Activated CD4-positive, alpha-beta T cell treated with anti-CD3 and anti-CD28 coated beads, Interleukin-2, amount 50 U/mL, for 1 hour (primary cell): ENCODE measurements at places on chromosomes 12 and 14.

- DNase-seq: no peak
Measured at GRCh38 chr14:28344381-28344780, 422.2 kb upstream of the FOXG1 start.

DNA sequence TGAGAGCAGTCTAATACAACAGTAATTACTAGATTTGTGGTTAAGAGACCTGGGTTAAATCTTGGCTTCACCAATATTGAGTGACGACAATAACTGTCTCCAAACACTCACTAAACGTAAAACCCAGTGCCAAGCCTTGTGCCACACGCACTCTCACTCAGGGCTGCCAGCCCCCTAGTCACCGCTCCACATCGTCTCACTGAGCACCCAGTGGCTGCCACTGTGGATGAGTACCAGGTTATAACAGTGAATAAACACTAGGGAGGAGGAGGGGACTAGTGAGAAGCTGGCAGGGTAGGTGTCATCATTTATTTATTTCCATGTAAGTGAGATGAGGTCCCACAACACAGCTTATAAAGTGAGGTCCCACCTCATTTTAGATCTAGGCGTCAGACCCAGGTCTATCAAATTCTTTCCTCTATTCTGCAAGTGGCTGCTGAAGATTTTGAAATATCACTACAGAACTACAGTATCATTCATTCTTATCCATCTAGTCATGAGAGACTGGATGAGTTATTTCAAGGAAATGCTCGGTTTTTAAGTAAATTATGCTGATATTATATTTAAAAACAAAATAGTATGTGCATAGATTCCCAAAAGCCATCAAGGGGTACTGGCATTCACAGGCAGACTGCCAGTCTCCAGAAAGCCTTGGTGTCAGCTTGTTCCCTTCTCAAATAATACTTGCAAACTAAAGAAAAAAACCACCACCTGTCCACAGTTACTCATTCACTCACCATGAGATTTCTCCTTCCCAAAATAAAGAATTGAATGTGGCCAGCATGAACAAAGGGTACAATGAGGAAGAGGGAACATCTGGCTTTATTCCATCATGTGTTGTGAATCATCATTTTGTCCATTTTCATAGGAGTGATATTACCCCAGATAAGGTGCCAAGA, 84.0 kb downstream of the PTPN21 start:
- DNase-seq: no peak

DNA sequence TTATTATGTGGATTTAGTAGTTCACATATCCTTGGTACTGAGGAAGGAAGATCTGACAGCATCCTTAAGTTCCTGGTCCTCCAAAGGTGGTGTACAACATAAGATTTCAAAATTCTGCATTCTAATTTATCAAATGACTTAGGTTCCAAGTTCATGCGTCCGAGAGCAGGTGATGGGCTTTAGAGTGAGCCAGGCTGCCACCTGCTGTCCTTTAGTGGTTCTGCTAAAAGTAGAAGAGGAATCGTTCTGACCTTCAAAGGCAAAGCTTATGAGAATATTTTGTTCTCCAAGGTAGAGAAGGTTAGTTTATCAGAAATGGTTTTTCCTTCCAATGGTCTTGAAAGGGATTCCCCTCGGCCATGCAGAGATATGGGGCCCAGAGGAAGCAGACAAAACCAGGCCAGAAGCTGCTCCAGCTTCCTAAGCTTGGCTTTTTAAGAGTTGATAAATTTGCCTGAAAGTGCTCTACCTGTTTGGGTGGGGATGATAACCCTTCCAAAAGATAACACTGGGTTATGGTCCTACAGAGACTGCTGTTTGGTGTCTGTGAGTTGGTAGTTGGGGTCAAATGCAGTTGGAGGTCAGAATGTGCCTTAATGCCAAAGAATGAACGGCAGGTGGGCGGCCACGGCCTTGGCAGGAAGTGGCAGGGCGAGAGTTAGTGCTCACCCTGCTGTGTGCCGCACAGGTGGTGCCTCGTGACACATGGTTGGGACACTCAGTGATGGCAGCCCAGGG, 29.1 kb upstream of the LRTM2 start:
- DNase-seq: peak; percentile 66

DNA sequence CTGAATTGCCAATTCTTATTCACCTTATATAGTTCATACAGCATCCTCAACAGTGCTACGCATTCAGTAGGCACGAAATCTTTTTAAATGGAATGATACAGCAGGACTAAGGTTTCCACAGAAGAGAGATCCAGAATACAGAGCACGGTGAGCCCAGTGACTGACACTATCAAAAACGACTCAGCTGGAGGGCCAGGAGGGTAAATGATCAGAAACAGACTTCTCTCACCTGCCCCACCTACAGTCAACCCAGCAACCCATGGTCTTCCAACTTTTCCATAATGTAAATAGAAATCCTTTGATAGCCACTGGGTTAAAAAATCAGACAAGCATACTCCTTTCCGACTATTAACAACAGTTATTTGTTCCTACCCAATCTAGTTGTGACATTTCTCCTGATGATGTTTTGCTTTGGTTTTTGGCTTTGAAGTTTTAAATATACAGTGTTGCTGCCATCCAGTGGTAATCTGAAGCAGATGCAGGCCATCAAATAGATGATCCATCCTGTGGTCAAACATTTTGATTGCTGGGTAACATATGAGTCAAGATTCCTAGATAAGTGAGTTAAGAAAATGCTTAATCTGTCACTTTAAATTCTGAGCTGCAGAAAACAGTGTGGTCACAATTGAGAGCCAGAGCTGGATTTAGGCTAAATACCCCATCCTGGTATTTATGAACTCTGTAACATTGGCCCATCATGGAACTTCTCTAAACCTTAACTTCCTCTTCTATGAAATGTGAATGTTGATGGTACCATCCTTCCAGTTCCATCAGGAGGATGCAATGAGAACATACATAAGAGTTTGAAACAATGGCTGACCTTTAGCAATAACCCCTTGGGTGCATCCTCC, 42.0 kb downstream of the GPHB5 start:
- DNase-seq: no peak

DNA sequence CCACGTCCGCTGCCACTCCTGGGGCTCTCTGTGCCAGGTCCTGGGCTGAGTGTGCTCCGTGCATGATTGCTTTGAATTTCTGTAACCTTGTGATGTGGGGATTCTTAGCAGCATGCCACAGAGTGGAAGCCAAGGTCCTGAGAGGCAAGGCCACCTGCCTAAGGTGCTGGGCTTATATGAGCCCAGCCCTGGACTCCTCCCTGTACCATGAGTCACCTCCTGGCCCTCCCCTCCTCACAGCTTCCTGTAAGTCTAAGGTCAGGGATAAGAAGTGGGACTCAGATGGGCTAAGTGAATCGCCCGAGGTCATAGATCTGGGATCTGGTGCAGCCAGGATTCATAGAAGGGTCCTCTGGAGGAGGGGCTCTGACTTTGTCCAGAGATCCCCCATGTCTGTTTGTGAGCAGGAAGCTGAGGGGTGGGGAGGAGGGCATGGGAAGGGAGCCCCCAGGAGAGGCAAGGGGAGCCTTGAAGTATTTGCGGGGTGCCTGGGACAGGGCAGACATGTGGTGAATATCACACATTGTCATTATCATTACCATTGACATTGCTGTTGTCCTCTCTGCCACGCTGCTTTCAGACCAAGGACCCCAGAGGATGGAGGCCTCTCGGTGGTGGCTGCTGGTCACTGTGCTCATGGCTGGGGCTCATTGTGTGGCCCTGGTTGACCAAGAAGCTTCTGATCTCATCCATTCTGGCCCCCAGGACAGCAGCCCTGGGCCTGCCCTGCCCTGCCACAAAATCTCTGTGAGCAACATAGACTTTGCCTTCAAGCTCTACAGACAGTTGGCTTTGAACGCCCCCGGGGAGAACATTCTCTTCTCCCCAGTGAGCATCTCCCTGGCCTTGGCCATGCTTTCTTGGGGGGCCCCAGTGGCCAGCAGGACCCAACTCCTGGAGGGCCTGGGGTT, 28.8 kb downstream of the SERPINA3 start:
- no peak for DNase-seq

DNA sequence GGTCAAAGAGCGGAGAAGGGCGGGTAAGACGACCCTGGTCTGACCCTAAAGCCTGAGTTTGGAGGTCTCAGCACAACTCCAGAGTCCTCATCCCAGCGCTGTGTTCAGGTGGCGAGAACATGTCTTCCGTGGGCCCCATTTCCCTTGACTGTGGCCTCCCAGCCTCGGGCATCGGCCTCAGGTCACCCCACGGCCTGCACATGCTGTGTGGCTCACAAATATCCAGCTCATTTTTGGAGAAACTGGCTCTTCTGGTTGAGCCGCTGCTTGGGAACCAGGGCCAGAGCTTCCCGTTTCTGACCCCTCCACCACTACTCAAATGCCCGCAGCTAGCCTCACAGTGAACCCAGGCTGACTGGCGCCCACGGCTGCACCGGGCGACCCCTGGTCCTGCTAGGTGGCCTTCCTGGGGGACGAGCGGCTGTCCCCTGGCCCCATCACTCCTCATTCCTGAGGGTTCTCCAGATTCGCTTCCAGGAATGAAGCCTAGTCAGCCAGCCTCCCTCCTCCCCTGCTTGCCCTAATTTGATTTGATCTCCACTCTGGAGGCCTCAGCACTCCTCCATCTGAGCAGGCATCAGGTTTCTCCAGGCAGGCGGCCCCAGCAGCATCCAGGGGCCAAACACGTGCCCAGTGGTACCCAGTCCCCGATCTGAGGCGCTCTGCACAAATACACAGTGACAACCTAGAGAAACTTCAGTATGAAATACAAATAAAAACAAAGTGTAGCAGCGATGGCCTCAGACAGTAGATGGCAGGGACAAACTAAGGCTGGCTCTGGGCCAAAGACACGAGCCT, 4.7 kb downstream of the P2RX2 start:
- DNase-seq: no peak

DNA sequence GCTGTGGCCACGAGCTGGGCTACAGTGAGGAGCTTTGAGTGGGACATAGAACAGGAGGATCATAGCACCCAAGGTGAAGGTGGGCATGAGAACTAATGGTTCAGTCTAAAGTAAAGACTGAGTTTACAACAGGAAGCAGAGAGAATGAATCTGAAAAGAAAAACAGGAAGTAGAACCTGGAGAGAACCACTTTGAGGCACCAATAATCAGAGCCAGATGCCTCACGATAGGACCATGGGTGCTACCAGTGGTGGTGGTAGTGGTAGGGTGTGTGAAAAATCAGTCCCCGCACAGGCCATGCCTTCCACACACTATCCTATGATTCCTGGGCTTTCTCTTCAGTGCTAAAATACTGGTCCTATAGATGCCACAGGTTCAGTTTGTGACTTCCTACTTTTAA, 293.6 kb downstream of the AKAP6 start:
- no peak for DNase-seq

DNA sequence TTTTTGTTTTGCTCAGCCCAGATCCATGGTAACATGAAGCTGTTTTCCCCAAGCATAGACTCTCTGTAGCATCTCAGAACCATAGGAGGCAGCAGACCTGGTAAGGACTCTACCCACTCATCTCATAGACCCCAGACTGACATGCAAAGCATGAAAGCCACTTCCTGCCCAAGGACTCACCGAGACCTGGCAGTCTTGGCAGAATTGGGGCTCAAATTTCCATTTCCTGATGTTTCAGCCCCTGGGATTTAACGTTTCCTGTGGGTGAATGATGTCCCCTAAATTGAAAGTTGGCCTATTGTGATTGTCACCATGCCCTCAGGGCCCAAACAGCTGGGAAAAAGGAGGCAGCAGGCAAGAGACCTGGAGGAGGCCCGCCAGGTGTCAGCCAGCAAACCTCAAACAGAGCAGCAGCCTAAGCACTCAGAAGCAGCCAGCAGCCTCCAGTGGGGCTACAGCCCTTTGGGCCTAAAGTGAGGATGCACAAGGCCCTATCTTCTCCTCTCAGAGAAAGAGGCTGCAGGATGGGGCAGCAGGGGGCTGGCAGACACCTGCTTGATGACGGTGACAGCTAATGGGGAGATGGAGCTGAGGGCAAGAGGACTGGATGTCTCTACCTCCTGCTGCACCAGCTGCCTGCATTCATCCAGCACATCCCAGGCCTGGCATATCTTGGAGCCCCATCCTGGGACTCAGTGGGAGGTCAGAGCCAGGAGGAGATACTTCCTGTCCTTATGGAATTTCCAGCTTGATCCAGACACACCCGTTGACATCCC, 8.5 kb downstream of the KRT85 start:
- no peak for DNase-seq

DNA sequence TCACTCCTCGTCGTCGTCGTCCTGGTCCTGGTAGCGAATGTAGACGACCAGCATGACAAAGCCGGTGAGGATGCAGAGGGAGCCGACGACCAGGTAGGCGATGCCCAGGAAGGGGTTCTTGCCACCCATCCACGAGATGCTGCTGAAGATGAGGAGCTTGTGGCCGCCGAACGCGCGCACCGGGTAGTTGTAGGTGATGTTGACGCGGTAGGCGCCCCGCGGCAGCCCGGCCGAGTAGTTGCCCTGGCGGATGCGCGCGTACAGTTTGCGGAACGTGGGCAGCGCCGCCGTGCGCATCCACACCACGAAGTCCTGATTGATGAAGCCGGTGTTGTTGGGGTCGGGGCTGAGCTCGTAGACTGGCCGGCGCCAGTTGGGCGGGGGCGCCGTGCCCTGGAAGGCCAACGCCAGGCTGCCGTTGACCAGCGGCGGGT, 1.0 kb downstream of the TMEM30B start:
- peak; percentile 41 for DNase-seq

GRCh38 chr14:101780887-101781239, 19.4 kb downstream of the PPP2R5C start:
- DNase-seq: no peak

- no peak for DNase-seq
Measured at GRCh38 chr12:57130941-57131340, 2.7 kb downstream of the LRP1 start.

GRCh38 chr14:35965400-35965799, 139.3 kb downstream of the BRMS1L start:
- no peak for DNase-seq

DNA sequence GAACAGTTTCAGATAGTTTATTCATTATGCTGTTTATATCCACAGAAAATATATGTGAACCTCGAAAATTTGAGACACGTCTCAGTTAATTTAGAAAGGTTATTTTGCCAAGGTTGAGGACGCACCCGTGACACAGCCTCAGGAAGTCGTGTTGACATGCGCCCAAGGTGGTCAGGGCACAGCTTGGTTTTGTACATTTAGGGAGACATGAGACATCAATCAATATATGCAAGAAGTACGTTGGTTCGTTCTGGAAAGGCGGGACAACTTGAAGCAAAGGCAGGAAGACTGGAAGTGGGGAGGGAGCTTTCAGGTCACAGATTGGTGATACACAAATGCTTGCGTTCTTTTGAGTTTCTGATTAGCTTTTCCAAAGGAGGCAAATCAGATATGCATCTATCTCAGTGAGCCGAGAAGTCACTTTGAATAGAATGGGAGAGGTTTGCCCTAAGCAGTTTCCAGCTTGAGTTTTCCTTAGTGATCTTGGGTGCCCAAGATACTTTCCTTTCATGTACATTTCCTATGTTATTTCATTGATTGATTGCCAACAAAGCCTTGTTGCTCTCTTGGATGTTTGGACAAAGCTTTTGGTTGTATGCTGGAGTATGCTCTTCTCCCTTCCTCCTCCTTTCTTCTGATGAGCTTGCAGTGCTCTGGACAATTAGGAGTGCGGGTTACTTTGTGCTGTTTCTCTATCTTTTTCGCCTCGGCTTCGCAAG, 3.2 kb downstream of the SNAPC1 start:
- DNase-seq: no peak

- DNase-seq: no peak
Measured at GRCh38 chr14:99563749-99564129, 40.3 kb downstream of the CCDC85C start.
